ENCODE measurements at places on chromosomes 4 and X.

DNA sequence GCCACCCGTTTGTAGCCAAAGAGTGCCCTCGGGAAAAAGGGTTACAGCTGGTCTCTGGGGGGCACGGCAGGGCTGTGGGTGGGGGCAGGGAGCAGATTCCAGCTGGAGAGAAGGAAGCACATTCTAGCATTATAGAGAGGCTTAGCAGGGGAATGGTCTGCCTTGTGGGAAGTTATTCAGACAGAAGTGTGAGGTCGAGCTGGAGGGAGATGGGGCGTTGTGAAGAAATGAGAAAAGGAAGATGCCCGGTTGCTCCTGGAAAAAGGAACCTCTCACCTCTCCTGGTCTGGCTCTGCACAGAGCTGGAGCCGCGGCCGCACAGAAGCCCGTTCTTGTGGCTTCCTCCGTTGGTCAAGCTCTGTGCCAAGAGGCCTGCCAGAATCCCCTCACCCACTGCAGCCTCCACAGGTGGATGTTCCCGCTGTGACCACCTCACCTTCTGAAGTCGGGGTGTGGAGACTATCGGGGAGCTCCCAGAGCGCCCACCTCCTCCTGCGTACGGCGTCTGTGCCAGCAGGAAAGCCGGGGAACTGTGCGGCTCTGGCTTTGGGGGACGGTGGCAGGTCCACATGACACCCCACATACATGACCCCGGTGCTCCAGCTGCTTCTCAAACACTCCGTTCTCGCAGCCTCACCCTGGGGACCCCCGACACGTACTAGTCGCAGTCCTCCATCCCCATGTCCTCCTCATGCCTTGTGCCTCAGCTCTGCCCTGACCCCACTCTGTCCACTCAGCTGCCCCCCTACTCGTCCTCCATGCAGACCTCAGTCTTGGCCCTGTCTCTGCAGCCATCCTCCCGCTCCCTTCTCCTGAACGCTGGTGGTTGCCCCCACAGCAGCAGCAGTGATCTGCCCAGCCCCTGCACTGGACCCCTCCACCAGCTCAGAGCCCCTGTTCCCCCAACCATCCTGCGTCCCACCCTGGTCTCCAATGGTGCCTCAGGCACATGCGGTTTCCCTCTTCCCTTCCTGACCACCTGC, 52.2 kb upstream of the HGFAC start:
- DNase-seq = no peak

- DNase-seq = no peak
Measured at GRCh38 chr4:15963576-15963975, 601 bp upstream of the FGFBP2 start.

DNA sequence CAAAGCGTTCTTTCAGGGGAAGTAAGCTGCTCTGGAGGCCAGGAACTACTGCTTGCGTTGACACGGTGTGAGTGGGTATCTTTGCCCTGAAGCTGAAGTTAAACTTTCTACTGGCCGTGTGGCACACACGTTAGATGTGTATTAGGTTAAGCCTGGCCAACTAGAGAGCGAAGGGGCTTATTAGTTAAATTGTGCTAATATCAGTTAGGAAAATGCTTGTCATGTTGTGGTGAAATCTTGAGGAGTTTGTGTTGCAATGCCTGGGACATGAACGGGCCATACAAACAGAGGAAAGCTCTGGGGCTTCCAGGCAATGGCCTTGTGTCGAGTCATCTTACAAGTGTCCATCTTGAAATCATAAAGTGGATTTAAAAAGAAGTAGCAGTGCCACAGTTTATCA, 62.6 kb downstream of the NSUN7 start:
- no peak for DNase-seq

GRCh38 chr4:7915875-7916242, 23.8 kb downstream of the AFAP1 start:
- no peak for DNase-seq

DNA sequence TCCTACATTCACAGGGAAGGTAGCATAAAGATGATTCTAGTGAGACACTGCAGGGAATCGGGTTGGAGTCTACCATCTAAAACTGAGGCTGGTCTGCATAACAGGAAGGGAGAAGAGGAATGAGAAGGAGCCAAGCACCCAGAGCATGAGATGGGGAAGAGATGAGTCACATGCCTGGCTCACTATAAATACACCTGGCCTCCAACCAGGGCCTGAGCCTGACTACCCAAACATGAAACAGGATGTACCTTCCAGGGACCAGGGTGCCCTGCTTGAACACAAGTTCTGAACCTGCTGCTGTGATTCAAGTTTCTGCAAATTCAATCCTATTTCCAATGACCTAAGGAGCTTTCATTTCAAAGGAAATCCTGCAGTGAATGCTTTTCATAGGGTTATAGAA, 24.9 kb downstream of the CD99L2 start:
- DNase-seq = no peak

DNA sequence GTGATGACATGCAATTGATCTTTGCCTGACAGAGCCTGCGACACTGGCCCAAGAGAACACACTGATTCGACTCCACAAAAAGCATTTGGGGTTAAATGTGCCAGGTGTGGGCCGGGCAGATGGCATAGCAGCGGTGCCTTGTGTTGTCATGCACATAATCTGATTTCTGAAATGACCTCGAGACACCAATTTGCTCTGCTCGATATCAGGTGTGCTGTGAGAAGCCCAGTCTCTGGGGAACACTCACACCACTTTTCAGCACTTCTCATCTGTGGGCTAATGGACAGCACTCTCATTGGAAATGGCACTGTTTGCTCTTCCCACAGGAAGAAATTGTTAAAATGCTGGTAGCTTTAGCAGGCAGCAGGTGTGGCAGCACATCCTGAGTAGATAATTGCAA, 738.3 kb upstream of the TENM3 start:
- DNase-seq = no peak

DNA sequence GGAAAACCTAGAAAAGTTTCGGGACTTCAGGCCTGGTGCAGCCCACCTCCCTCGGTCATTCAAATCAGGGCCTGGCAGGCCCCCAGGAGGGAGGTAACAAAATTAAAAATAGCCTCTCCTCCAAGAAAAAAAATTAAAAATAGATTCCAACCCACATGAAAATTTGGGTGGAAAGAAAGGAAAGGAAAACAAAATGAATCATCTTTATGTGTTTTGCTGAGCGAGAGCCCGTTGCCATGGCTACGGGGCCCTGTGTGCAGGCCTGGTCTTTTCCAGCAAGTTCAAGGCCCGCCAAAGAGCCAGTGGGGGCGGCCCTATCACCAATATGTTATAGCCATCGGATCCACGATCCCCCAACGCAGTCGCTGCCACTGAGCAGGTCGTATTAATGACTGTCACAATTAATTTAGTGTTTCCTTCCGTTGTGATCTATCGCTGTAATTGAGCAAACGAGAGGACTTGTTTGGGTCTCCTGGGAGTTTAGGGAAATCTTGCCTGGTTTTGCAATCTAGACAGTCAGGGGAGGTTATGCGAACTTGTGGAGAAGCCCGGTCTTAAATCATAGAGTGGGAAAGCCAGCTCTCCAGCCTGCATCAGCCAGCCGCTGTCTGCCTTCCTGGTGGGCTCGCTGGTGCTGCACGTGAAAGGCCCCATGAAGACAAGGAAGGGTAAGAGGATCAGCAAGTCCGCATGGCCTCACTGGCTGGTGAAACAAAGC, 452.4 kb downstream of the BCOR start:
- no peak for DNase-seq

- no peak for DNase-seq
Measured at GRCh38 chr4:142548491-142548890, 297.6 kb downstream of the INPP4B start.

GRCh38 chrX:103396186-103396585, 19.8 kb downstream of the BEX3 start:
- no peak for DNase-seq
